ENCODE measurements at places on chromosomes 4 and X.
A peak's percentile ranks its signal among the peaks of the same experiment; 100 is the strongest.

DNA sequence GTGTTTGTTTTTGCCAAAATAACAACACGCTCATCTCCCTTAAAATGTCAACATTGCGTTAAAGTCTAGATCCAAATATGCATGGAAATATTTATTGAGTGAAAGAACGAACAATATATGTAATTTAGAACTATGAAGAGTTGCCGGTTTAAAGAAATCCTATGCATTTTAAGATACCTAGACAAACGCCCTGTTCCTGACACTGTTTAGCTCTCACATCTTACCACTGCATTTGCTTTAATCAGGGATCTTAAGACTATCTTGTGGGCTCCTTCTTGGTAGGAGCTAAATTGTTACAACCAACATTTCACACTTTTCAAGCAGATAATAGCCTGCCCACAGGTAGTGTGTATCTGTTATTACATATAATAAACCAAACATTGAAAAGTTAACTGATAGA lies 96.6 kb upstream of the RPS6KA3 start:
- no peaks in the 10 kb centered on the region for H3K27me3 ChIP-seq
- H3K36me3 ChIP-seq = no peaks in the 10 kb centered on the region
- peaks cover 14% of the 10 kb centered on the region for H3K4me1 ChIP-seq
- H3K27ac ChIP-seq = peak overlapping the region; percentile 66

GRCh38 chr4:3157366-3157765 lies 82.9 kb downstream of the HTT start:
- H3K27me3 ChIP-seq = no peaks in the 10 kb centered on the region
- H3K36me3 ChIP-seq = no peaks in the 10 kb centered on the region
- peaks cover 4% of the 10 kb centered on the region for H3K4me1 ChIP-seq
- no peak for DNase-seq
- no peak overlapping the region for H3K27ac ChIP-seq
- no peak overlapping the region for H3K4me3 ChIP-seq

DNA sequence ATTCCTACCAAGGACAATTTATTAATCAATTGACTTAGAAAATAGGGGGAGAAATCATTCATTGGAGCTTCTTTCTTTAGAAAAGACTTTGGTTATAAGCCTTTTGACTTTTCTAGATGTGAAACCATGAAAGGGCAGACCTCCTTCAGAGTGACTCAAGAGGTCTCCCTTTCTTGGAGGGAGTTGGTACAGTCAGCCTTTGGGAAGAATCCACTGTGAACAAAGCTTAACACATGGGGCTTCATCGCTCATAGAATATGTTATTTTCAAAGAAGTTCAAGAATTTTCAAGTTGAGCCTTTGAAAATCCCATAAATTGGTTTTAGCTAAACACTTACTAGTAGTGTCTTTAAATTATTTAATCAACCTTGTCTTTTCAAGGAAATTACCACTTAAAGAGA lies 28.0 kb downstream of the RIPPLY1 start:
- no peak overlapping the region for H3K4me3 ChIP-seq
- H3K27me3 ChIP-seq = no peaks in the 10 kb centered on the region
- H3K36me3 ChIP-seq = no peaks in the 10 kb centered on the region
- H3K27ac ChIP-seq = no peak overlapping the region
- no peaks in the 10 kb centered on the region for H3K4me1 ChIP-seq

DNA sequence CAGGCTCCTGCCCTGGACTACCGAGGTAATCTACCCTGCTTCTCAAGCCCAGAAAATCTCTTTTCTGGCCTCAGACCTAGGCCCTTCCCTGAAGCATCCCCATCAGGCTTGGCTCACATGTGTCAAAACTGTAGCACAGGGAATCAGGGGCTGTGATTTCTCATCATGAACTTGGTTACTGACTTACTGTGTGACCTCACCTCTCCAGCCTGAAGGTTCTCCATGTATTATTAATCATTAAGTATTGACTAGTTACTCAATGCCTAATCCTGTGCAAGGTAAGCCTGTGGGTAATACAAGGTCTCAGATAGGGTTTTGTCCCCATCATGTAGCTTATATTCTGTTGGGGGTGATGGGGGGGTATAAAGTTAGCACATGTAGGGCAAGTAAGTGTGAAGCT lies 6.8 kb downstream of the SRPX2 start:
- peak overlapping the region; percentile 31 for H3K27ac ChIP-seq
- no peak for DNase-seq
- no peaks in the 10 kb centered on the region for H3K4me1 ChIP-seq
- no peak overlapping the region for H3K4me3 ChIP-seq

GRCh38 chr4:154982187-154983047 lies 201.3 kb downstream of the RBM46 start:
- H3K27me3 ChIP-seq = no peaks in the 10 kb centered on the region
- no peak overlapping the region for H3K27ac ChIP-seq
- DNase-seq = no peak
- no peaks in the 10 kb centered on the region for H3K4me1 ChIP-seq
- H3K4me3 ChIP-seq = no peak overlapping the region

DNA sequence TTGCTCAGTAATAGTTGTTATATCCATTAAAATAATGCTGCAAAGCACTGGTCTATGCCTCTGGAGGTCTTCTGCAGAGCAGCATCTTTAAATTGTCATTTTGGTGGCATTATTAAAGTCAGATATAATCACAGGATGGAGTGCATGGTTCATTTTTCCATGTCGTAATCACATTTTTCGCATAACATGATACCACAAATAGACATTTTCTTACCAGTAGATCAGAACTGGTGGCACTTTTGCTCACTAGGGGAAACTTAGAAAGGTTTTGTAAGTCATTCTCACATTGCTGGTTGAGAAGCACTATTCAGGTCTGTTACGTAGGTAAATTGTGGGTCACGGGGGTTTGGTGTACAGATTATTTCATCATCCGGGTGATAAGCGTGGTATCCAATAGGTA lies 484.5 kb upstream of the PRKX start:
- H3K36me3 ChIP-seq = no peaks in the 10 kb centered on the region
- H3K27me3 ChIP-seq = peaks cover 5% of the 10 kb centered on the region
- DNase-seq = no peak
- no peak overlapping the region for H3K27ac ChIP-seq
- no peak overlapping the region for H3K4me3 ChIP-seq
- H3K4me1 ChIP-seq = no peaks in the 10 kb centered on the region

- no peaks in the 10 kb centered on the region for H3K4me1 ChIP-seq
- no peaks in the 10 kb centered on the region for H3K36me3 ChIP-seq
- H3K27me3 ChIP-seq = no peaks in the 10 kb centered on the region
- no peak overlapping the region for H3K4me3 ChIP-seq
These were observed 31.2 kb upstream of the PDGFRA start for GRCh38 chr4:54197926-54198325.

Measured in pancreas (tissue), 10 donors.